ENCODE measurements at places on chromosomes 12 and 14.

DNA sequence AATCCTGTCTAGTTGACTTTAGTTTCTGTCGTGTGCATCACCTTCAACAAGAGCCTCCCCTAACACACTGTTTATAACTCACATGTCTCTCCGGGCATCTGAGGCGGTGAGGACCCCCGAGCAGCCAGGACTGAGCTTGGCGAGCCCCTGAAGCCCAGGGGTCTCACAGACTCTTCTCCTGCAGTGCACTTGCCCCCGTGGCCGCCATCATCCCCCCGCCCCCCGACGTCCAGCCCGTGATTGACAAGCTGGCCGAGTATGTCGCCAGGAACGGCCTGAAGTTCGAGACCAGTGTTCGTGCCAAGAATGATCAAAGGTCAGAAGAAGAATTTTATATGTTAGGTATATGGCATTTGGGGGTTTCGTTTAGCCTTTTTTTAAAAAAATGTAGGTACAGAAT, 43.3 kb downstream of the SFSWAP start:
- H3K27ac ChIP-seq, result no peak overlapping the region
- peaks cover 11% of the 10 kb centered on the region for H3K4me1 ChIP-seq
- no peaks in the 10 kb centered on the region for H3K27me3 ChIP-seq

DNA sequence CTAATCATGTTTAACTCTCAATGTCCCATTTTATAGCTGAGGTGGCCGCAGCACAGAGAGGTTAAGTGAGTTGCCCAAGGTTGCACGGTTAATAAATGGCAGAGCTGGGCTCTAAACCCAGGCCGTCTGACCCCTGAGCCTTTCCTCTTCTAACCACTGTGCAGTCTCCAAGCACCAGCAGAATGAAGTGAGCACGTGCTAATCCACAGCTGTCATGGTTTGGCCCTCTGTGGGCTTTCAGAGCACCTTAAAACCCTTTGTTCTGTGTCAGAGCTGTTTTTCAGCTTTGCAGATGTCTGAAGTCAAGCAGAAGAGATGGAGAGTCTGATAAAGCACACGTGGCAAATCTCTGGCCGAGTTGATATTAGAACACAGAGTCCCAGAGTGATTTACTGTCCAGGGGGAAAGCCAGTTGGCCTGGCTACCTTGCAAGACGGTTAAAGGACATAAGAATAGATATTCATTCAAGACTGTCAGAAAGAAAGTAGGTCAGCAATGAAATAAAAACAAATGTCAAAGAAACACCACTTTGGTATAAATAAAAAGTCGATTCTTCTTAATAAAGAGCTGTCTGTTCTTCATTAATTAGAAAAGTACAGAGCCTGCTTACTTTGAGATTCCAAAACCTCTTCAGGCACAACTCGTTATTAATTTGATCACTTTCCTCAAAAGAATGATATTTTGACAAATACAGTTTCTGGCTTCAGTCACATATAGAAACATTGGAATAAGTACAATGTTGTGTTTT, 107.3 kb downstream of the CRADD start:
- peaks cover 16% of the 10 kb centered on the region for H3K4me1 ChIP-seq
- no peak for DNase-seq
- no peak overlapping the region for H3K4me3 ChIP-seq
- no peak overlapping the region for H3K27ac ChIP-seq
- H3K36me3 ChIP-seq, result peaks cover 5% of the 10 kb centered on the region

DNA sequence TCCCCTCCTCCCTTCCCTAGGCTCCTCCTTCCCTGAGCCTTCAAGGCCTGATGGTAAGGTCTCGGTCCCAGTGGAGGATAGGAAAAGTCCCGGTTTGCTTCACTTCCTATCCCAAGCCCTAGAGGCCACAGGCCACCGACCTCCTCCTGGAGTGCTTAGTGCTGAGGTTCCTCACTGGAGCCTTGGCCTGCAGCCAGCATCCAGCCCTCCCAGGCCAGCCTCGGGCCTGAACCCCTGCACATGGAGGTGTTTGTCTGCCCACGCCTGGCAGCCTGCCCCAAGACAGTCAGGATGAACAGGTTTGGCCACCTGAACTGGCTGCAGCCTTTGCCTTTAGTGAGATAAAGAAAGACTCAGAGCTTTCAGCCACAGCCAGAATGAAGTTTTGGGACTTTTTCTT, 15.8 kb upstream of the KRT7 start:
- no peak for DNase-seq
- H3K27me3 ChIP-seq, result peaks cover 53% of the 10 kb centered on the region
- H3K27ac ChIP-seq, result no peak overlapping the region
- H3K36me3 ChIP-seq, result no peaks in the 10 kb centered on the region
- no peaks in the 10 kb centered on the region for H3K4me1 ChIP-seq

- H3K27me3 ChIP-seq, result no peaks in the 10 kb centered on the region
- no peaks in the 10 kb centered on the region for H3K4me1 ChIP-seq
- no peak for DNase-seq
- H3K36me3 ChIP-seq, result no peaks in the 10 kb centered on the region
- no peak overlapping the region for H3K4me3 ChIP-seq
- H3K27ac ChIP-seq, result no peak overlapping the region
Measured at GRCh38 chr12:20398686-20399085, 30.3 kb downstream of the PDE3A start.

- no peaks in the 10 kb centered on the region for H3K4me1 ChIP-seq
- no peaks in the 10 kb centered on the region for H3K27me3 ChIP-seq
- H3K36me3 ChIP-seq, result no peaks in the 10 kb centered on the region
- no peak overlapping the region for H3K4me3 ChIP-seq
Measured at GRCh38 chr14:39615352-39615751, 183.1 kb upstream of the FBXO33 start.

DNA sequence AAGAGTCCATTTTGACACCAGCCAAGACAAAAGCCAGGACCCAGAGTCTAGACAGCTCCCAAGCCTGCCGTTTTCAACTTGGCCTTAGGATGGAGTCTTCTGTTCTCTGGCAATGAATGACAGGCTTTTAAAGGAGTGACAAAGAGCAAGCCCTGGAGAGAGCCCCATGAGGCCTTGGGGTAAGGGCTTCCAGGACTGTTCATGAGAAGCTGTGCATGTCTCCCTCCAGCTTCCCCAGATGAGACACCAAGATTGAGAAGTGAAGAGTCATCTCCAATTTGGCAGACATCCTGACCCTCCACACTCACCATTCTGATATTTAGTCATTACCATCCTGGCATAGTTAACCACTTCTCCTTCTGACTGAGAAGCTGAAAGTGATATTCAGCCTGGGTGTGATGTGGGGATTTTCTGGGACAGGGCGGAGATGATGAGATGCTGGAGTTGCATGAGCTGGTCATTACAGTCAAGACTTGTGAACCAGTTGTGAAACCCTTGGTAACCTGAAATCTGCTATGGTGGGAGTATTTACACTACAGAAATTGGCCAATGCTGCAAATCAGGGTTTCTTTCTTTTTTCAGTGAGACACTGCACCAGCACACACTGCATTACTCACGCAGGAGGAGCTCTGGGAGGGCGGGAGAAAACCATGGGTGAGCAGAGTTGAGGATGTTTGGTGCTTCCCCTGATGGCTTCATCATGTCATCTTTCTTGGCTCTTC, 77.8 kb downstream of the VCPKMT start:
- no peak overlapping the region for H3K4me3 ChIP-seq
- no peak for DNase-seq
- H3K4me1 ChIP-seq, result peaks cover 51% of the 10 kb centered on the region

DNA sequence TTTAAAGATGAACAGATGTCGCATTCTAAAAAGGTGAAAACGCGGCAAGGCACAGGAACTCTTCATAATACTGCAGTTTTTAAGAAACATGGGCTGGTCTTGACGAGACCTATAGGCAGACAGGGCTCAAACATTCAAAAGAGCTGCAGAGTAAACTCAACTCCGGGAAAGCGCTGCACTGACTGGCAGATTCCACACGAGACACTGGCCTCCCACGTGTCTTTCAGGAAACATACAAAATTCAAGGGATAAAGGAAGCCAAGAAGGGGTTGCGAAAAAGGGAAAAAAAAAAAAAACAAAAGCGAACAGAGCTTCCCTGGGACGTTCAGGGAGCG, 614 bp upstream of the ARF6 start:
- H3K4me3 ChIP-seq, result peak overlapping the region; percentile 100
- H3K36me3 ChIP-seq, result peaks cover 29% of the 10 kb centered on the region
- DNase-seq, result peak; percentile 55
- H3K27me3 ChIP-seq, result no peaks in the 10 kb centered on the region

- no peak overlapping the region for H3K27ac ChIP-seq
- no peaks in the 10 kb centered on the region for H3K36me3 ChIP-seq
- H3K4me1 ChIP-seq, result peaks cover 9% of the 10 kb centered on the region
- no peak overlapping the region for H3K4me3 ChIP-seq
- DNase-seq, result no peak
- H3K27me3 ChIP-seq, result peaks cover 80% of the 10 kb centered on the region
Measured at GRCh38 chr12:106586803-106587684, 4.2 kb downstream of the RFX4 start.

DNA sequence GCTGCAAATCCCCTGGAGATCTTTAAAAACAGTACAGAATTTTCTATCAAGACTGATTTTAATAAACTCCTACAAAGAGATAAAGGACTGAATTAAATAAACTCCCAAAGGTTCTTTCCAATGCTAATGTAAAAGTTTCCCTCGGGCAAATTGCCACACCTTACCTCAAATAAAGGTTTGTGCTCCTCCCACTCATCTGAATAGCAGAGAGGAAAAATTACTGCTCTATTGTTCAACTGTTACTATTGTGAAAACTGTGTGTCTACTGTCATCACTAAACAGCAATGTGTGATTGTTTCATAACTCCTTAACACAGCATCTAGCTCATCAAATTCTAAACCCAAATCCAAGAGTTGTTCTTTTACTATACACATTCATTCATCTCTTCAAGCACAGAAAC, 3.2 kb downstream of the SPTLC2 start:
- no peak for DNase-seq
- H3K36me3 ChIP-seq, result no peaks in the 10 kb centered on the region
- H3K4me3 ChIP-seq, result no peak overlapping the region
- no peaks in the 10 kb centered on the region for H3K27me3 ChIP-seq
- H3K4me1 ChIP-seq, result peaks cover 37% of the 10 kb centered on the region

DNA sequence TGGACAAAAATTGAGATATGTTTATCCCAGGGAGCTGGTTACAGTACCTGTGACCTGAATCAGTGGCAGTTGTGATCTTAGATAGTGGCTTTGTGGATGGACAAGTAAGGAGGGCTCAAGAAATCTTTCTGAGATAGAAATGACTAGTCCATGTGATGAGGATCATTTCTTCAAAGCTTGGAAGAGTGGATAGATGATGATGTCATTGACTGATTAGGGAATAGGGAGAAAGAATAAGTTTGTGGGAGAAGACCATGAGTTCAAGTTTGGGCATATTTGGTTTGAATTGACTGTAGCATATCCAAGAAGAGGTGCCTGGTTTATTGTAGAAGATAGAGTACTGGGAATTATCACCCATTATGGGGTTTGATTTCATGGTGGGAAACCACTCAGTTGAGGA, 336.7 kb upstream of the PRICKLE1 start:
- no peak overlapping the region for H3K4me3 ChIP-seq
- H3K27ac ChIP-seq, result no peak overlapping the region
- no peaks in the 10 kb centered on the region for H3K27me3 ChIP-seq
- DNase-seq, result no peak

GRCh38 chr12:3655328-3655900, 97.5 kb downstream of the CRACR2A start:
- no peak overlapping the region for H3K27ac ChIP-seq
- H3K4me3 ChIP-seq, result no peak overlapping the region
- H3K36me3 ChIP-seq, result peaks cover 40% of the 10 kb centered on the region
- no peaks in the 10 kb centered on the region for H3K27me3 ChIP-seq
- no peak for DNase-seq

- no peak overlapping the region for H3K4me3 ChIP-seq
- no peak overlapping the region for H3K27ac ChIP-seq
- no peak for DNase-seq
- peaks cover 6% of the 10 kb centered on the region for H3K4me1 ChIP-seq
- peaks cover 48% of the 10 kb centered on the region for H3K36me3 ChIP-seq
- no peaks in the 10 kb centered on the region for H3K27me3 ChIP-seq
Measured at GRCh38 chr14:22606380-22606779, 8.3 kb downstream of the ABHD4 start.
